ENCODE measurements at places on chromosomes 2 and 18.
A peak's percentile ranks its signal among the peaks of the same experiment; 100 is the strongest.

- DNase-seq: no peak
Measured at GRCh38 chr2:122100346-122100745, 344.9 kb downstream of the TSN start.

- DNase-seq: no peak
Measured at GRCh38 chr2:210170196-210170445, 1.1 kb downstream of the KANSL1L start.

DNA sequence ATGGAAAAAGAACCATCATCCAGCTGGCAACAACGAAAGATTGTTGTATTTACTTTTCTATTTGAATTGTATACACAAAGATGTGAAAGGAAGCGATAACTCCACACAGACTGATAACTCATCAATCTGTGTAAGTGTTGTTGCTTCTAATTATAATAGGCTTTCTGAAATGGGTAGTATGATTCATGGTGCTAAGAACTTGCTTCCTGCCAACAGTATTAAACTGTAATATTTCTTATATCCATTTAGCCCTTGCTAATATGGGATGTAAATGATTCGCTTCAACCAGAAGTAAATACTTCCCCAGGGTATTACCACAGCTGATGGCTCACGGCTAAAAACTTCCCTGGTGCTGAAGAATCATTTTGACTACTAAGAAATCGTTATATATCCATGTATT is 70.2 kb downstream of the TMEM163 start:
- no peak for DNase-seq

DNA sequence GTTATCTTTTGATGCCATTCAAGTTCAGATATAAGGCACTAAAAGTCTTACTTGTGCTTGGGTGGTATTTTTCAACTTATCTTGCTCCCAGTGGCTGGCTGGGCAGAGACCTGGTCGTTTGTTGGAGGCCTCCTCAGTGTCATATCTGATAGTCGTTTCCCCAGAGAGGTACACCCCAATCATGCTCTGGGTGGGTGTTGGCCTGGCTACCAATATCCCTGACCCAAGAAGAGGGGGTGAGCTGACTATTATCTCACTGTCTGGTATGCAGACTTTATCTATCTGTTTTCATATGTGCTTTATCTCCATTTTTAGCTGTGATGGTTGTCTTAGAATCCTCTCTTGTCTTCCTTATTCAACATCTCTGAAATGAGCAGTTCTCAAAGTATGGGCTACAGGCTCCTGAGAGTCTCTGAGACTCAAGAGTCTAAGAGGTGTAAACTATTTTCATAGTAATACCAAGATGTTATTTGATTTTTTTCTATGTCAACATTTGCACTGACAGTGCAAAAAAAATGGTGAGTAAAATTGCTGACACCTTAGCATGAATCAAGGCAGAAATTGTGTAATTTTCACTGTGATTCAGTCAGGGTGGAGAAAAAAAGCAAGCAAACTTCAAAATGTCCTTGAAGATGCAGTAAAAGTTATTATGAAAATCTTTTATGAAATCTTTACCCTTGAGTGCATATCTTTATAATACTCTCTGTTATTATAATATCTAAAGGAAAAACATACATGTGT is 12.3 kb upstream of the PLEK start:
- DNase-seq: no peak

DNA sequence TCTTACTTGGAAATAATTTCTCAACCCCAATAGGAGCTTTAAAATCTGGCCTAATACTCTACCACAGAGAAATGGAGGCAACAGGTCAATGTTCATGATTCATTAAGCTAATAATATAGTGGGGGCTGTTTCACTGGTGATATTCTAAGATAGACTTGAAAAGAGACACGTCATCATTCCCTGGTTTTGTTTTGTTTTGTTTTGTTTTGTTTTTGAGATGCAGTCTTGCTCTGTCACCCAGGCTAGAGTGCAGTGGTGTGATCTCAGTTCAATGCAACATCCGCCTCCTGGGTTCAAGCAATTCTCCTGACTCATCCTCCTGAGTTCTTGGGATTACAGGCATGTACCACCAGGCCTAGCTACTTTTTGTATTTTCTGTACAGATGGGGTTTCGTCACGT is 37.5 kb upstream of the SOS1 start:
- no peak for DNase-seq

DNA sequence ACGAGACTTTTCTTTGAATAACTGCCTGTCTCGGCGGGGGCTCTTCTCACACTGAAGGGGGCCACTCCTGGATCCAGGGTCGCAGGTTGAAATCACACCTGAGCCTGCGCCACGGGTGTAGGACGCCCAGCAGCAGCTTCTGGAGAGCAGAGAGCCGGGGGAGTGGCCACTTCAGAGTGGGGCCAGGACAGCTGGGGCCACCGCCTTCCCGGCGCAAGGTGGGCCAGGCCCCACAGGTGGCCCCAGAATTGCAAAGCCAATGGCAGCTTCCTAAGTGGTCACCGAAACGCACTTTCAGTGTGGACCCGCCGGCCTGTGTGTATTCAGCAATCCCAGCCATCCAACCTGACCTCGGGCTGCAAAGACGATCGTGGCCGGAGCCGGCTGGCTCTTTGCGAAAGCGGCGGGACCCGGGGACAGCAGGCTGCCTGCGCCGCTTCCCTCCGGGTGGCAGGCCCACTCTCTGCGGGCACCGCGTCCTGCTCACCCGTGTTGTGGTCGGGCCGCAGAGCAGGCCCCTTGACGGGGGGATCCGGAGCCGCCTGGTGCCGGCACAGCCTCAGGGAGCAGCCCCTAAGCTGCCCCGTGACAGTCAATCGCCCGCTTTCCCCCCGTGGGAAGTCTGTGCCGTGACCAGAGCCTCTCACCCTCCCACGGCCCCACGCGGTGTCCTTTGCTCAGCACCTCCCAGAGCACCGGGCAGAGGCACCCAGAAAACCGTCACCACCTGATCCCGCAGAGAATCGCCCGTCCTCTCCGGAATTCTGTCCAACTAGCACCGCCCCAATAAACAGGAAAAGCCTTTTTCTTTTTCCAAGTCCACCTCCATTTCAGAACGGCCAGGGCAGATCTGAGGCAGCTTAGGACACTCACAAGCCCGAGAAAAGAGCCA is 144.7 kb downstream of the ZNF516 start:
- no peak for DNase-seq

GRCh38 chr2:176677746-176678265 is 408.6 kb downstream of the MTX2 start:
- no peak for DNase-seq

DNA sequence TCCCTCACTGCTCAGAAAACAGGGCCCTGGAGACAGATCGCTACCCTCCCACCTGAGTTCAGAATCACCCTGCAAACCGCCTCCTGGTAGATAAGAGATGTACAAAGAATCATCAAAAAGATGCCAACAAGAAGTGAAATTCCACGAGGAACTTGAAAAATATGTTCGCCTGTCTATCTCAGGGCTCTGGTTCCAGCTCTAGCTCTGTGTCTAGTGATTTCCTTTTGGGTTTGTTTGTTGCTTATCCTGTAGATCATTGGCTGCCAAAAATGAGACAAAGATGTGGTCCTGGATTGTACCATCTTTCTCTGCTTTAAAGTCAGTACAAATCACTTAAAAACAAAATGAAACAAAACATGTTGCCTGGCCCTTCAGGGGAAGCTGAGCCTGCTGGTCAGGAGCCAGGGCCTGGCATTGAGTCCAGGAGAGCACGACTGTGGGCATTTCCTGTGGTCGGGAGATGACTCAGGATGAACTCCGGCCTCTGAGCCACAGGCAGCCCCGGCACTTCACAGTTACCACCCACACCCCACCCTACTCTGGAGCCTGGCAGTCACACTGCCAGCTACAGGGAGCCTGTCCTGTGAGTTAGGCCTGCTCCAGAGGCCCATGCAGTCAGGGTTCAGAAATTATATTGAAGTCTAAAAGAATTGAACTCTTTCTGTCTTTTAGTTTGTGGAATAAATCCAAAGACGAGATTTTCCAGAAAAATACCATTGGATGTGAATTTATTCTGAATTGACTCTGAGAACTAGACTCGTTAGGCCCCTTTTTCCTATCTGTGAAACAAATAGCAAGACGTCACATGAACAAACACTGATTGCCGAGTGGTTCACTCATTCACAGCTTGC is 8.0 kb upstream of the ITGB6 start:
- DNase-seq: no peak

GRCh38 chr2:175834477-175834876 is 167.6 kb downstream of the LNPK start:
- DNase-seq: no peak

DNA sequence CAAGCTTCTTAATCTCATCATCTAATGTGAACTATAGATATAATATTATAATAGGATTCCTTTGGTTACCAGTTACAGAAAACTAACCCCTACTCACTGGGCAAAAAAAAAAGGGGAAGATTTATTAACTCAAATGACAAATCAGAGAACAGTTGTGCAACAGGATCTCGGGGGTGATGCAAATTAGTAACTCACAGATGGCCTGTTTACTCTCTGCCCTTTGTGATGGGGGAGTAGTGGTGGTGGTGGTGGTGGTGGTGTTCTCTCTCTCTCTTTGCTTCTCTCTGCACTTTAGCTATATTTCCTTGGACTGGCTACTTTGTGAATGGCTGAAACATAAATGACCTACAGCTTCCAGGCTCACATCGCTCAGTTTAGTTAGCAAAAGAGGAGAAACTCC is 59.0 kb downstream of the TMEM247 start:
- no peak for DNase-seq

- DNase-seq: no peak
Measured at GRCh38 chr2:37168217-37168981, 11.6 kb upstream of the EIF2AK2 start.

DNA sequence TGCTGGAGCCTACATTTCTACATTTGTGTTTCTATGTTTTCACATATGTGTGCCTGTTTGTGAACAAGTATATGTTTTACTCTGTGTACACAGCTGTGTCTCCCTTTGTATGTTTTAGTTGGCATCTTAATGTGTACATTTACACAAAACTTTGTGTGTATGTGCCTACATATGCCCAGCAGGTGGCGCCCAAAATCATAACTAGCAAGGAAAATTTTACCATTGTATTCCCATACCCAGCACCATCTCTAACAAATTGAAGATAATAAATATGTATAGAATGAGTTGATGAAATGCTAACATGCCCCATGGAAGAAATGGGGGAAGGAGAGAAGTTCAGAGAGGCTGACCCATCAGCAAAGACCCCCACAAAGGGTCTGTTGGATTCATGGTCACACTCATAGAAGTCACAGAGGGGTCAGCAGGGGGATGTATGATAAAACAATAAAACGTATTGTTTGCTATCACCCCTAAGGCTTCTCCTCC is 48.1 kb downstream of the PKDCC start:
- peak; percentile 34 for DNase-seq

- DNase-seq: no peak
Measured at GRCh38 chr2:100038011-100038410, 104.4 kb downstream of the AFF3 start.

DNA sequence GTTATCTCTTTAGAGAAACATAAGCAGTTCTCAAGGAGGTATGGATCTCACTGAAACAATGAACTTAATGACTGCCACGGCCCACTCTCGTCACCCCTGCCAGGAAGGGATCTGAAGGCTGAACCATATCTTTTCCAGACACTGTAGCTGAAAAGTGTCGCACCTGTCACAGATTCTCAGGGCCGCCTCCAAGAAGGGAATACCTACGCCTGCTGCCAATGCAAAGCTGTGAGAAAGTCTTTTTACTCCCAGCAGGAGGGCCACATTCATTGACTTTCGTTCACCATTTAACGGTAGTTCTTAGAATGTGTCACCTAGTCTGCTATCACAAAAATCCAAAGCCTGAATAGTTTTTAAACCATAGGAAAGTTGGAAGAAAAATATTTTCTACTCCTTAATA is 66.7 kb upstream of the SH3BP4 start:
- DNase-seq: no peak

All from stimulated activated CD4-positive, alpha-beta T cell treated with anti-CD3 and anti-CD28 coated beads, Interleukin-12 subunit alpha, Interleukin-12 subunit beta, amount 100 ng/mL, for 24 hours (primary cell).